ENCODE measurements at places on chromosomes 6 and 20.

GRCh38 chr20:35893942-35894341, 60.4 kb downstream of the SCAND1 start:
- DNase-seq: no peak

- no peak for DNase-seq
Observed at GRCh38 chr6:21690489-21690888, 96.9 kb downstream of the SOX4 start.

- DNase-seq: no peak
Observed at GRCh38 chr6:151858294-151858693, 50.8 kb downstream of the ESR1 start.

DNA sequence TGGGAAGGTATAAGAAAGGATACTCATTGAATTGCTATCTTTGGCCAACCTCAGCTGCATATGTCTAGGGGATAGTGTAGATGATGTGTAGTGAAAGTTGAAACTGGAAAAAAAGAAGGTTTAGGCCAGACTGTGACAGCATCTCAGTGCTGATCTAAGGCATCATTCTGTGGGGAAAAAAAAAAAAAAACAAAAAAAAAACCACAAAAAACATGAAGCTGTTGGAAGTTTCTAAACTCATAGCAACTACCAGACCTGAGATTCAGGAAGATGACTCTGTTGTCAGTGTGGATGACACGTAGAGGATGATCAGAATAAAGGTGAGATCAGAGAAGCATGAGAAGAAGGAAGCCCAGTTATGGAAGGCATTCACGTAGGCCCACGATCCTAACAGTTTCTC, 100.8 kb upstream of the CNKSR3 start:
- DNase-seq: no peak

DNA sequence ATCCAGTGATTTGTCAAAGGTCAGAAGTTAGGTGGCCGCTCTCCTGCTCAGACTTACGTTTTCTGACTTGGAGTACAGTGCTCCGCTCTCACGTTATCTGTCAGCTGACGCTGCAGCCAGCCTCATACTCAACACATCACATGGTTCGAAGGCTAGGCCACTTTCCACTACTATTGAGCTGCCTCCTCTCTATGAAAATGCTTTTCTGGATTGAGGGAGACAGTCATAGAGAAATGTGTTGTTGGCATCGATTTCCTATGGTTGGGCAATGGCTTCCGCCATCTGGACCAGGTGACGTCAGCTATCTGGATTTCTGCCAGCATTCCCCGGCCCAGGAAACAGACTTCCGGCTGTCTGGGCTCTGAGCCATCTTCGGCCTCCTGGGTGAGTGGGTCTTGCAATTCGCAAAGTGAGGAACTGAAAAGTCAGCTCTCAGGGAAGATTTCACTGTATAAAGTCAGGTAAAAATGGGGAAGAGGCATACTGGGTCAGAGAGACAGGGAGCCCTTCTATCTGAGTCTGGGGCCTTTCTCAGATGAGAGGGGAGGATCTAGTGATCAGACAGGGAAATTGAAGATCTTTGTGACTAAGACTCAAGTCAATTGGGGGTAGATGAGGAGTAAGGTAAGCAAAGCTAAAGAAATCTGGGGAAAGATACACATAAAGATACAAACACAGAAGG, 37.5 kb upstream of the IER3 start:
- DNase-seq: peak; percentile 63

GRCh38 chr6:74000666-74001490, 304.9 kb downstream of the CD109 start:
- no peak for DNase-seq

- DNase-seq: no peak
Observed at GRCh38 chr6:113558966-113559365, 298.2 kb upstream of the MARCKS start.

DNA sequence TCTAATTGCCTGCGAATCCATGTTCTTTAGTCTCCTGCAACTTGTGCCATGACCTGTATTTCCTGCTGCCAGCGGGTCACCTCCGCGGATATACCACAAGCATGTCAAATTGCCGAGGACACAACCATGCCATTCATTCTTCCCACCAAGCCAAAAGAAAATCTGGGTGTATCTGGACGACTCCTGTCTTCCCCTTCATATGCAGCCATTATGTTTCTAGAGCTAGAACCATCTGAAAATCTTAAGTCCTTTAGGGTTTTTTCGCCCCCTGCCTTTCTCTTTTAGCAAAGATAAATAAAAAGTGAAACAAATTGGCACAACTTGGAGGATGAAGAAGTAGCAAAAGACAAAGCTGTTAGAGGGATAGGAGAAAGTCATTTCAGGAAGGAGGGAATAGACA, 242.6 kb downstream of the ARID1B start:
- DNase-seq: no peak

DNA sequence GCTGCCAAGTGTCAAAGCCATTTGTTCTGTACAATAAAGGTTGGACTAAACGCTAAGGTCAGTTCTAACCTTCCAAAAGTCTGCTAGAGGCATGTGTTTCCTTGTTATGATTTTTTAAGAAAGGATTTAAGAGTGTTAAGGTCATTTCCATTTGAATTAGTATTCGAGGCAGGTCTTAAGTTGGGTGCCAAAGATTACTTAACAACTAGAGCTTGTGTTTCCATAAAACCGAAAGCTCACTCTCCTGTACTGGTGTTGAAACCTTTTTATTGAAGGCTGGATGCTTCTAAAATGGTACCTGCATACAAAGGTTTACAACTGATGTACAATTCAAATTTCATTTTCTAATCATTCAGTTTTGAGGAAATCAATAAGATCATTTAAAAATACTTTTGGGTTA, 82.4 kb downstream of the RNF144B start:
- no peak for DNase-seq

- no peak for DNase-seq
Observed at GRCh38 chr6:157879873-157880254, 56.8 kb downstream of the SNX9 start.

DNA sequence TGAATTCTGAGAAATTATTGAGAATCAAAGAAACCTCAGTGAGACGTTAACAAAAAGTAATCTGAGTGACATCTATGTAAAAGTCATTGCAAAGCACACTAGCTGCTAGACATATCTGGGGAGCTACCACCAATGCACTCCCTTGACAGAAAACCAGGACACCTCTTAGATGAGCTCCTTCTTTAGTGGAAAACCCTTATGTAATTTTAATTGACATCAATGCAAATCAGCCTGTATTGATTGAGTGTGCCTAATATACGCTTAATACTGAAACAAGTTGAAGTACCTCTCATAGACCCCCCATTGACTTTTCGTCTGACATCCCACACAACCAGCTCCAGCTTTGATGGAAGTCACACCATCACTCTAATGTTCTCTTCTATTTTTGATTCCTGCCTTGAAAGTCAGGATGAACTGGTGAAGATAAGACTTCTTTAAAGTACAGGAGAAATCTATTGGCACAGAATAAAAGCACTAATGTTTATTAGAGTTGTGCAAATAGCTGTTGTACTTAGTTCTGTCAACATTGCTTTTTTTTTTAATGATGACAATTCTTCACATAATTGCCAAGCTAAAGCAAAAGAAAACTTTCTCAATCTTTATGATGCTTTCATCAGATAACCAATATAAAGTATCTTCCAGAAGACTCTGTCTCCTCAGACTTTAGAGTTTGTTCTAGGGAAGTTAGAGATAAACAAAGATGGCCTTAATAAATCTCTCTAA, 98.0 kb upstream of the FAM8A1 start:
- no peak for DNase-seq

- no peak for DNase-seq
Observed at GRCh38 chr6:18340781-18341551, 46.2 kb upstream of the RNF144B start.

DNA sequence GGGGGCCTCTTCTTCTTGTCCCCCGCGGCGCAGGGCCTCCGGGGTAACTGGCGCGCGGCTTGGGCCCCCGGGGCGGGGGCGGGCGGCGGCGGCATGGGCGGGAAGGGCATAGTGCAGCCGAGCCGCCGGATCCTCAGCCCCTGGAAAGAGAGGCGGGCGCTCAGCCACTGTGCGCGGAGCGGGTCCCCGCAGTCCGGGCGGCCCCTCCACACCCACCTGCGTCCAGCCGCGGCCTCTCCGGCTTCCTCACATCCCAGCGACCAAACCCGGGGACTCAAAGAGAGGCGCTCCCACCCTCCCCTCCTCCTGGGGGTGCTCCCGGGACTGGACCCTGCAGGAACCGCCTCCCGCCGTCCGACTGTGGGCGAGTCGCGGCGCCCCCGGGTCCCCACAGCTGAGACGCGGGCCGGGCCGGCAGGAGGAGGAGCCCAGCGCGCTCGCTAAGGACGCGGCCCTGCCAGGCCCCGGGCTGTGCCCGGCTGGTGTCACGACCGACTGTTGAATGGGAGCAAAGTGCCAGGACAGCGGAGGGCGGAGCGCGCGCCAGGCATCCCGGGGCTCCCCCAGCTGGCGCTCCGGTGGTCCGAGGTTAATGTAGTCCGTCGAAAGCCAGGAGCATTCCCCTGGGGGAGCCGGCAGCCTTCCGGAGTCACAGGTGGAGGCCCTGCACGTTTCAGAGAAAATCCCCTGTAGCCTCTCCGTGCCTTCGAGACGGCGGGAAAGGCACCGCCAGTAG, at the start of gene PRR18:
Gene PRR18, minus strand, starts transcription at position 360 of the 736 bp plus-strand sequence. Its CDS starts 250 bp downstream, at position 110.
- DNase-seq: no peak

GRCh38 chr6:100493206-100493888, 28.6 kb upstream of the SIM1 start:
- DNase-seq: no peak

- DNase-seq: no peak
Observed at GRCh38 chr6:116369964-116370759, 585 bp upstream of the DSE start.

GRCh38 chr6:29865631-29866030, 38.0 kb downstream of the HLA-G start:
- DNase-seq: no peak

DNA sequence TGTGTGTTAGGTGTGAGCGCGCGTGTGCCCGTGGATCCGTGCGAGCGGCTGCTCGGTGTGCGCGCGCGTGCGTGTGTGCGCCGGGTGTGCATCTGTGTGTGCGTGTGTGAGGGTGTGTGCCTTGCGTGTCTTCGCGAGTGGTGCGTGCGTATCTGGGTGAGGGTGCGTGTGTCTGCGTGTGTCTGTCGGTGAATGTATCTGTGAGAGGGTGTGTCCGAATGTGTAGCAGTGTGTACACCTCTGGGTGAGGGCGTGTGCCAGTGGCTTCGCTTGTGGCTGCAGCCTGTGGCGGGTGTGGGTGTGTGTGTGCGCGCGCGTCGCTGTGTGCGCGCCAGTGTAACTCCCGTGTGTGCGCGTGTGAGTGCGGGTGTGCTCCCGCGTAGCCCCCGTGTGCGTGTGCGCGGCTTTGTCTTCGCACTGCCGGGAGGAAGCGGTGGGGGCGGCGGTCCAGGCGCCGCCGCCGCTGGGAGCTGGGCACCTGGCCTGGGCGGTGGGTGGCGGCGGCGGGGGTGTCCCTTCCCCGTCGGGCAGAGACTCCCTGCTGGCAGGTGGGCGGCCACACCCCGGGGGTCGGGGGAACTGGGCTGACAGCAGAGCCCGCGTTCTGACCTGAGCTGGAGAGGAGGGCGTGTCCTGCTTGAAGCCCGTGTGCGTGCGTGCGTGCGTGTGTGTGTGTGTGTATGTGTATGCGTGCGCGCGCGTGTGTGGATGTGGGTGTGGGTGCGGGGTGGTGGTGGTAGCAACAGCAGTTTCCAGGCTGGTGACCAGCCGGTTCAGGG, 61.3 kb upstream of the EPB41L1 start:
- no peak for DNase-seq
